ENCODE measurements at places on chromosomes 7 and 10. TPM values are rescaled to one million over a fixed set of nuclear protein-coding genes. Genes with fewer than 3 reads are reported as not detected.

- DNase-seq, result no peak
These were observed 163.1 kb upstream of the NPVF start for GRCh38 chr7:25391295-25391861.

DNA sequence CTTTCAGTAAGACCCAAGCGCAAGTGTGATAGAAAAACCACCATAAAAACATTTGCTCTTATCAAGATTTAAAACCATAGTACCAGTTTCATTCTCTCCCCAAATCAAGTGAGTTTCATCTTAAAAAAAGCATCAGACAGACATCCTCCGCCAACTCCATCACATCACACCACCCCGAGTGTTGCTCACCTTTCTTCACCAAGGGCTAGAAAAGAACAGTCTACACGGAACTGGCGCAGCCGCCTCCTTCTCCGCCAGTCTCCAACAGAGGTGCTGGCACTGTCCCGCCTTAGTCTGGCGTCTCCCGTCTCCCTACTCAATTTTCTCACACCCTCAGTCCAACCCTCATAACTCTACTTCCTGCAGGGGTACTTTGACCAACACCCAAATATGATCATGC is 46.9 kb upstream of the WIPI2 start:
- DNase-seq, result no peak

- DNase-seq, result no peak
These were observed 127.1 kb upstream of the TNS3 start for GRCh38 chr7:47709051-47709450.

The CALML5 gene
- total RNA-seq, result not detected

DNA sequence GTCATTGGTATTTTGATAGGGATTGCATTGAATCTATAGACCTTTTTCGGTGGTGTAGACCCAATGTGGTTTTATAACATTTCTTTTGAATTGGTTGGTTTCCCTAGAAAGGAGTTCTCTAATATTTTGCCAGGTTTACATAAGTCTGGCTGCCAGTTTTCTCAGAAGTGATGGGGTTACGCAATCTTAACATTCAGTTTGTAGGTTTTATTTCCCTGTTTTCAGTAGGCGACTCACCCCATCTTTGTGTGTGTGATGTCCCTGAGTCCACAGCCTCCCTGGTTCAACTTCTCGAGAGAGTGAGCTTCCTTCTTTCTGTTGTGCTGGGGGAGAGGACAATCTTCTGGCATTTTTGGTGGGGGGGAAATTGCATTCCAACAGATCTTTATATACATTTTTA is 9.6 kb upstream of the KIF5B start:
- DNase-seq, result no peak

DNA sequence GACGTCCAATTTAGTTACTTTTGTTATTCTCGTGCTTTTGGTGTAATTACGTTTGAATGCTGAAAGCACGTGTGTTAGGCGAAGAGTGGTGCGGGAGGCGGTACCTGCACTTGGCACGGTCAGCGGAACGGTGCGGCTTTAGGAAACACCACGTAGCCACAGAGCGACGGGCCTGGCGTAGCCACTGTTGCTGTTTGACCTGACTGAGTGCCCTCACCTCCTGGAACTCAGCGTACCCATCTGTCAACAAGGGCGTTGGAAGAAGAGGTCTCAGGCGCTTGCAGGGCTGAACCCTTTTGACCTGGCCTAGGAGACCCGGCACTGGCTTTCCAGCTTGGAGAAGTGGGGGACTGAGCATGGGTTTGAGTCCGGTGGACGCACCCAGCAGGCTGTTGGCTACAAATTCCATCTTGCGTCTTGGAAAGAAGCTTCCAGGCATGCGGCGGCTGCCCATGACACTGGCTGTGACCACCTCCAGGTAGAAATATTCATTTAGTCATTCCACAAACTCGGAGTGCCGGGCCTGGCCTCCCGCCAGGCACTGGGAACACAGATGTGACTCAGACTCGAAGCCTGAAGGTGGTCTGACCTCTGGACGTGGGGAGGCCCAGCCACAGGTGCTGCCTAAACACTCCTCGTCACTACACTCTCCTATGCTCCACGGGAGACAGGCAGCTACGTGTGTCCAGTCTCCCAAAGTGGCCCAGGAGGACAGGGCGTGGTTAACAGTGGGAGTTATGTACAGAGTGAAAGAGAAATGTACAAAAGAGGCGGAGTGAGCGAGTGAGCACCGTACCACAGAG is 22.2 kb downstream of the FAM20C start:
- DNase-seq, result peak; percentile 67

The TRIM74 gene
- total RNA-seq, result not detected

DNA sequence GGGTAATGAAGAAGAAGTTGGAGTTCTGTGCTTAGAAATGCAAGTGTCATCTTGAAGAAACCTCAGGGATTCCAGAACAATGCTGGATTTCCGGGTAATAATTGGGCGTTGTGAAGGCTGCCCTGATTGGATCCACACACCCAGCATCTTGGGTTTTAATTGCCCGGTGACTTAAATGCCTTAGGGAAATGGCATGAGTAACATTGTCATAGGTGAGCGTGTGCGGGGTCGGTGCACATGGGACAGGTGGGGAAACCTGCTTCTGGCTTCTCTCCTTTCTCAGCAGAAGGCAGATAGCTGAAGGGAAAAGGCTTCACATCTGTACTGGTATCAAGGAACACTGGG is 15.2 kb upstream of the CAMK1D start:
- DNase-seq, result no peak

DNA sequence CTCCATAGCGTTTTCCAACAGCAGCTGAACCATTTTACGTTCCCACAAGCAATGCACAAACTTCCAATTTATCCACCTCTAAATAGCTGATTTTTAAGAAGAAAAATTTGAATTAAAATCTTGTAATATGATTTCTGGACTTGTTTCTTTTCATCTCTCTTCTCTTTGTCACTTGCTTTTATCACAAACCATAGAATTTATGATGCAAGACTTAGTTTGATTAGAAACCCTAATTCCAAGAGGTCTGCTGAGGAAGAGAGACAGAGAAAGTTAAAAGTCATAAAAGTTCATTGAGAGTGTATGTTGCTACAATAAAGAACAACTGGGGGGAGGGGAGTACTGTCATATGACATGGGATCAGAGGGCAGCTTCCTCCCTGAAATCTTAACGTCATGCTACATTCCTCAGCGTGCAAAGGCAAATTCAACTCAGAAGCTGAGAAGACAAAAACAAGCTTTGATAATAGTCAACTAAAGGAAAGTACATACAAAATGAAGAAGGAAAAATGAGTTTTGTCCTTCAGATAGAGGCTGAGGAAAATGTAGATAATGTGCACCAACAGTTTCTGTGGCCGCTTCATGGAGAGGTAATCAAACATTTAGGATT is 18.4 kb upstream of the CUBN start:
- DNase-seq, result no peak

- DNase-seq, result peak; percentile 56
These were observed 174.9 kb downstream of the CREB5 start for GRCh38 chr7:28587211-28587610.

DNA sequence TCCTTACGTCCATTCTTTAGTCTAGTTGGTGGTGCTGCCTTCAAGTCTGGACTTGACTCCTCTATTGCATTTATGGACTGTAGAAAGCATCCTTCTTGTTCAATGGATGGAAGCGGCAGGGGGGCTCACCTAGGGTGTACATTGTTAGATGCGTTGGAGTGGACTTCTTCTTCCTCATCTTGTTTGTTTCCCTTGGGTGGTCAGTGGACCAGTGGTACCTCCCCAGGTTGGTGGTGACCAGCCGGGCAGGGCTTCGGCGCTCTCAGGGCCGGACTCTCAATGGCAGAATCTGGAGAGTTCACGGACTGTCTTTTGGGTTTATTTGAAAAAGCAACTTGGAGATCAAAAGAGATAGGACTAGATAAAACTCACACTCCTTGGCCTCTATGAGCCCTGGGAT is 6.2 kb upstream of the BTBD16 start:
- no peak for DNase-seq

GRCh38 chr10:132405463-132405991 is 8.5 kb downstream of the PWWP2B start:
- no peak for DNase-seq

The PHKG1 gene
- 1.1 TPM for total RNA-seq

GRCh38 chr7:21261627-21262594 is 166.0 kb upstream of the SP4 start:
- DNase-seq, result peak; percentile 78

DNA sequence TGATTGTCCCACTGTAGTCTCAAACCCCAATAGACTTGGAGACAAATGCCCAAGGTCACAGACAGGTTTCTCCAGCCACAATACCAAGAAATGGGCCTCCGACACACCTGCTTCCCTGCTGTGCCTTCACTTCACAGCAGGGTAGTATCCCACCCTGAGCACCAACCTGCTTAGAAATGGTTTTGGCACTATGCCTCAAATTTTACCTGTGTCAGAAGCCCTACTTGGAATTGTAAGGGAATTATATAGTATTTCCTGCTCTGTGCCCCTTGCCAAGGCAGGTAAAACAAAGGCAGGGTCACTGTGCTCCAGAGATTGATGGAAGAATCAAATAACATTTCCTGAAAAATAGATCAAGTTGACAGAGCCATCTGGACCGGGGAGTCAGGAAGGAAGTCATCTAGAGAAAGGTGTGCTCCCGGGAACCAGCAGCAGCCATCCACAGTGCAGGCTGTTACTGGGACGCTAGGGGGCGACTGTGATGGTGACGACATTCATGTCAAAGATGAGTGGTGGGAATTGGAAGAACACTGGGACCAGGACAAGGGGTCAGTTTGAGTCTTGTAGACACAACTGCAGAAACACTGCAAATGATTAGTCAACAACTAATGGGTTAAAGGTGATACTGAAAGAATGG is 117.8 kb upstream of the AKR1E2 start:
- DNase-seq, result peak; percentile 59

The SHH gene
- total RNA-seq, result 1.1 TPM

DNA sequence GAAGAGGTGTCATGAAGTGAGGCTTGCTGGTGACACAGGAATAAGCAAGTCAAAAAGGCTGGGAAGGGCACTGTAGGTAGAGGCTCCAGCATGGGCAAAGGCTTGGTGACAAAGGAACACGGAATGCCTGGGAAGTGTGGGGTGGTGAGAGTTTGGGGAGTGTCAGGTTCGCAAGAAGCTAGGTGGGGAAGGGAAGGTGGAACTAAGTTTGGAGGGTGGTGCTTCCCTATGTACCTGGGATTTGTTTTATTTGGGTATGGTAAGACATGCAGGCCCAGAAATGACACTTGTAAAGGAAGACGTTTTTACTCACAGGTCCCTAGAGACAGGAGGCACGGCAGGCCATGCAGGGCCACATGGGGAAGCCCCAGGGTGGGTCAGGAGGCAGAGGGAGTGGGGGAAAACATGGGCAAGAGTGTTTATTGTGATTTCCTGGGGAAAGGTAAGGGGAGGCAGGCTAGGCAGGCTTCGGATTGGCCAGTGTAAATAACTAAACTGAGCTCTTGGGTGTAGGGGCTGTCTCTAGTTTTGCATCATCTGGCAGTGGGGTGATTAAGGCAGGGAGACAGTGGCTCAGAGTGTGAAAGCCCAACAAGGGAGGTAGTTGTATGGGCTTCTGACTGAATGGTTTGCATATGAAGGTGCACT is 52.1 kb downstream of the SH2D4B start:
- DNase-seq, result no peak

The WASL gene
- 37.5 TPM for total RNA-seq

DNA sequence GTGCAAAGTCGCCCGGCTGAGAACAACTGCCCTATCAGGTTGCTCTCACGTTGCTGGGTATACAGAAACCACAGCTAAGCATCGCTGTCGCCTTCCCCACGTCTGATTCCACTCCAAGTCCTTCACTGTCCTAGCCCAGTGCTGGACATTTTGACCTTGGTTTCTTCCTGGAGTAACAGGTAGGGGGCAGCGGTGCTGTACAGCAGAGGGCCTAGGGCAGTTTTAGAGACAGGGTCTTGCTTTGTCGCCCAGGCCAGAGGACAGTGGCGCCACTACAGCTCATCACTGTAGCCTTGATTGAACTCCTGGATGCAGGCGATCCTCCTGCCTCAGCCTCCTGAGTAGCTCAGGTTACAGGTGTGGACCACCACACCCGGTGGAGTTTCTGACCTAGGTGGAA is 2.6 kb downstream of the CLDN15 start:
- no peak for DNase-seq

The A1CF gene
- 0.69 TPM for total RNA-seq

- no peak for DNase-seq
These were observed 131.2 kb downstream of the GFRA1 start for GRCh38 chr10:116141855-116142254.

The CCDC172 gene
- total RNA-seq, result not detected

The CHPF2 gene
- total RNA-seq, result 48.1 TPM

- DNase-seq, result no peak
These were observed 10.2 kb downstream of the CYREN start for GRCh38 chr7:135160098-135160857.

GRCh38 chr7:99665312-99666012 is 14.3 kb downstream of the CYP3A5 start:
- DNase-seq, result no peak

The TUBAL3 gene
- not detected for total RNA-seq

DNA sequence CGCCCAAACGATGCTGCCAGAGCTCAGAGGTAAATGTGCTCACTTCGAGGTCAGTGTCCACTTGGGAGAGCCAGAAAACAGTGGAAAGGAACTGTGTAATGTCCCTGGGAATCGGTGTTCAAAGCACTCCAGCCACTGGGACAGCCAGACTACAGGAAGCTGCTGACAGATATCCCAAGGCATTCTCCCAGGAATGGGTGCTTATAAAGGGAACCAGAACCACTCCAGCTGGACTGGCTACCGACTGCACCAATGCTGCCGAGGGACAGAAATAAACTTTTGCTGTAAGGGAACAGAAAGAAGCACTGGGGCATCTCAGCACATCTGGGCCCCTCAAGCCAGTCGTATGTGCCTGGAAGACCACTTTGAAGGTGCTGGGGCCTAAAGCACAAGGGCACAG is 76.7 kb downstream of the ATXN7L1 start:
- no peak for DNase-seq

DNA sequence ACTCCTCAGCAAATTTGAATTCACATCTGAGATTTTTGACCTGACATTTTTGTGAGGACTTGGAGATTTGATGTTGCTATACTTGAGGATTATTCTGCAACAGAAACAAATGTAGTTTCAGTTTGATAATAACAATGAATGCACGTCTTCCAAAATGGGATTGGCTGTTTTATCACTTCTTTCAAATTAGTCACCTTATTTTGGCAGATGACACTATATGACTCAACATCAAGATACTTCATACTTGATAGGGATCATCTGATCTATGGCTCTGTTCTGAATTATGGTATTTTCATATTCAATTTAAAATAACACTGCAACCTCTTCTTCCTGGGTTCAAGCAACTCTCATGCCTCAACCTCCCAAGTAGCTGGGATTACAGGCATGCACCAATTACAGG is 24.2 kb downstream of the ARL5B start:
- DNase-seq, result no peak

DNA sequence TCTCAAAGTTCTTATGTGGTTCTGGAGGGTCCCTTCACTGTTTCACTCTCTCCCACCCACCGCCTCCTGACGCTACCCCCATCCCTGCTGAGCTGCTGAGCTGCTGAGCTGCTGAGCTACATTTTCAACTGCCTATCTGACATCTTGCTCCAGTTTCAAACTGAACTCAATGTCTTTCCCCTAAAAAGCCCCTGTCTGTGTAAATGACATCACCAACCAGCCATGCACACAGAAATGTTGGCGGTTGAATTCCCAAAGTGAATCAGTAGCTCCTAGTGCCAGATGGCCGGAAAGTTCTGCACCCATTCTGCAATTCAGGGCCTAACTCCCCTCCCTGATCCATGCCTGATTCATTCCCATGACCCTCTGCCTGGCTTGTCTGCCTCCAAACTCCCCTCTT is 71.2 kb downstream of the WNT2 start:
- DNase-seq, result no peak

The GDF2 gene
- not detected for total RNA-seq

The LRRN3 gene
- not detected for total RNA-seq

All from Calu3 (cell line).